ENCODE measurements at places on chromosomes 4 and X.

- DNase-seq: no peak
Measured at GRCh38 chr4:163618845-163619244, 124.4 kb downstream of the TMA16 start.

DNA sequence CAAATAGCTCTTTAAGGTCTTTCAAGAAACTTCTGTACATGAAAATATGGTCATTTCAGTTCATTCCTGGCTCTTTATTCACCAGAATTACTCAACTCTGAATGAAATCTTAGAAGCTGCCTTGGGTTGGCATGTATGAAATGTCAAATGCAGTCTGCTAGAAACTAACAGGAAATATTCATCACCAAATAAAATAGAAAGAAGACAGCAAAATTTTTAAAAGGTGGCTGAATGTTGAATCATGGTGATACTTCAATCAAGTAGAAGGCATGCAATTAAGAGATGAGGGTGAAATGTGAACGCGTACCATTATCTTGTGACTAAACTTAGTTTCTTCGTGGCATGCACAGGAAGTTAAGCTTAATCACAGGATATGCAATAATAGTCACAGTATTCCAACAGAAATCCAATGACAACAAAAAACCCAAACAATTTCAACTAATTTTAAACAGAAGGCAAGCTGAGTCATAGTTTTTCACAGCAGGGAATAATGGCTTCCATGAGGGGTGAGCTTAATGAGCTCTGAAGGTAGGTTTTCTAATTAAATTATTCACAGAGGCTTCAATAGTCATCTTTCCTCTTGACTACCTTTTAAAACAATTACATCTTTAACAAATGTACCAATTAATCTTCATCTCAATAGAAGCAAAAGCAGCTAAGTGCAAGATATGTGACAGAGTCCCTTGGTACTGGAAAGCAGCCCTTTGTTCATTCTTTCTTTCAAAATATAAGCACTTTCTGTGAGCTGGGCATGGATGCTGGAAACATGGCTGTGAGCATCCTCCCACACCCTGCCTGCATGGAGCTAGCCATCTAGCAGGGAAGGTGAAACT, 44.5 kb downstream of the SCFD2 start:
- DNase-seq: no peak

DNA sequence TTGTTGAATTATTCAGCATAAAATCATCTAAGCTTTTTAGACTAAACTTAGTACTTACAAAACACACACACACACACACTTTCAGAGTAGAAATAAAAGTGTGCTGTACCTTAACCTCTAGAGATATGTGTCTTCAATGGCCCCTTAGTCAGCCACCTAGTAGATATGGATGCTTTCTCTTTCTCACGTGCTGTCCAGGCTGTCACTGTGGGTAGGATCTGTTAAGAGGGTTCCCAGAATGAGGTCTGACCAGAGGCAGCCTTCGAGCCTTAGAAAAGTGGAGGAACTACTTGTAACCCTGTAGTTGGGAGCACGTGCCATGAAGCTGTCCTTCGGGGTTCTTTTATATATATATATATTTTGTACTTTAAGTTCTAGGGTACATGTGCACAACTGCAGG, 117.9 kb downstream of the COL4A5 start:
- no peak for DNase-seq

- DNase-seq: no peak
Measured at GRCh38 chr4:150598909-150599308, 17.0 kb downstream of the MAB21L2 start.

- no peak for DNase-seq
Measured at GRCh38 chr4:80141543-80141942, 55.8 kb upstream of the PRDM8 start.

- no peak for DNase-seq
Measured at GRCh38 chr4:112038861-112039260, 106.4 kb upstream of the FAM241A start.

All from Right ventricle myocardium inferior (tissue), 1 donor.